ENCODE measurements at places on chromosomes 5 and 9. TPM values are rescaled to one million over a fixed set of nuclear protein-coding genes. Genes with fewer than 3 reads are reported as not detected.

- DNase-seq, result no peak
Measured at GRCh38 chr9:99828417-99829176, 6.9 kb downstream of the NR4A3 start.

DNA sequence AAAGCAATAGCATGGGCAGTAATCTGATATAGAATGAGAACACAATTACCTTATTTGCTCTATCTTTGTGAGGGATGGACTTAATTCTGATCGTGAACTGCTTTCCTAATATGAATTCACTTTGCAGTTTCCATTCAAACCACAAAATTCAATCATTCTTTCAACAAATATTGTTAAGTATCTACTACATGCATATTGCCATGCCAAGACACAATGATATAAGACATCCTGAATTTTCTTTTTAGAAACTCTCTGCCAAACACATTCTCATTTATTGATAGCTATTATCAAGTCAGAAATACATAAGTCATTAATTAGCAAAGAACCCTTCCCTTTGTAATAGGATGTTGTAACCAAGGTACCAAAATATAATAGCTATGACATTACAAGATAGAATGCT is 121.6 kb upstream of the TARS1 start:
- DNase-seq, result no peak

The TMEM215 gene
- total RNA-seq, result not detected

DNA sequence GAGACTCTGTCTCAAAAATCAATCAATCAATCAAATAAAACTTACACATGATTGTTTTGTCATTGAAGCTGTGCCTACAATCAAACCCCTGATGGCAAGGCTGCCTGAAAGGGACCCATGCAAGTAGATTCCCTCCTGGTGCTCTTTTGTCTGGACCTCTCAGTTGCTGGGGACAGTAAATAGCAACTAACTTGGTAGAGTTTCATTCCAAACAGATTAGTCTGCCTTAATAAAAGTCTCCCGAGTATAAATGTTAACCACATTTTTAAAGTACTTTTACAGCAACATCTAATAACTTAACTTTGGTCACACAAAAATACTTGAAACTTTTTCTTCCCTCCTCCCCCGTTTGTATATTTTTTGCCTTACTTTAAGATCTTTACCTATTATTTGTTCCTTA is 105.5 kb downstream of the FEM1C start:
- no peak for DNase-seq

- DNase-seq, result no peak
Measured at GRCh38 chr5:114415760-114416159, 53.9 kb downstream of the KCNN2 start.

The NR6A1 gene
- total RNA-seq, result 0.95 TPM

- DNase-seq, result no peak
Measured at GRCh38 chr5:124651663-124652513, 94.6 kb downstream of the ZNF608 start.

DNA sequence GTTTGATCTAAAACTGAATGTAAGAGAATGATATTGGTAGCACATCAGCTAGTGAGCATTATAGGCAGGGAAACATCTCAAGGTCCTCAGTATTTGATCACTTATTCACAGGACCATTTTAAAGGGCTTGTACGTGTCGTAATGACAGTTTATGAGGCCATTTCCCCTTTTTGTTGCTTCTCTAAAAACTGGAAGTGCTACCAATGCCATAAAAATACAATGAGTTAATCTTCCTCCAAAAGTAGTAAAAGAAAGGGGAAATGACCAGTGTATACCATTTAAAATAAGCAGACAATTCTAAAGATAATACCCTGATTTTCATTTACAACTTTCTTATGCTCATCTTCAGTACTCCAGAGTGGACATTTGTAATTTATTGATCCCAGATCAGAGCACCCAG is 285.8 kb upstream of the PCSK5 start:
- DNase-seq, result no peak

The ZCCHC10 gene
- total RNA-seq, result 17.3 TPM

- no peak for DNase-seq
Measured at GRCh38 chr9:22446589-22446949, at the start of gene DMRTA1. Gene DMRTA1, plus strand, starts transcription at chr9:22446824. Its CDS starts 242 bp downstream, at chr9:22447066.

The SPAG8 gene
- 2.8 TPM for total RNA-seq

Data from omental fat pad (tissue), 4 donors.